SW 1271 (cell line): ENCODE measurements at places on chromosomes 5 and 9.

DNA sequence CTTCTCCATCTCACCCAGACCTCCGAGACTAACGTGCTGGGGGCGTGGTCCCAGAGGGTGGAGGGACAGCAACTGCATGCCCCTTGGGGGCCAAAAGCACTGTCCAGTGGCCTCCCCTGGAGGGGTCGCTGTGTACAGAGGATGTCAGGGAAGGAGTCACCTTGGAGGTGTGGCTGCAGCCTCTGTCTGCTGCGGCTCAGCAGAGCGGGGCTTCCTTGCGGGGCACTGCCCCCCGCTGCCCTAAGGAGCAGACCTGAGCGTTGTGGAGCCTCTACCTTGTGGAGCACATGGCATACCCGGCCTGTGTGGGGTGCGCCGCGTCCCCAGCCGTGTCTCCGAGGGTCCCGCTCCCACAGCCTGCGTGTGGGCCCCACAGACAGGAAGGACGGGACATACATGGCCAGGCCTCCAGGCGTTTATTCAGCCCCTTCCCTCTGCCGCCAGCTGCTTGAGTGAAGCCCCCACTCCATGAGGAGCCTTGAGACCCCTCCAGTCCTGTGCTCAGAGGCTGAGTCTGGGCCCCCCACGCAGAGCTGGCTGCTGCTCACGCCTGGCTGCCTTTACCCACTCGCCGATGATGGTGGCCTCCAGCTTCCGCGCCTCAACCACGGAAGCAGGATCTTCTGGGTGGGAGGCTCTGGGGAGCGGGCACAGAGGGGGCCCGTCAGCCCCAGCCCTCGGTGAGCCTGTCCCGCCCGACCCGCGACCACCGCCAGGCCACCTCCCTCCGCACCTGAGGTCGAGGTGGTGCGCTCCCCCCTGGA lies 4.2 kb downstream of the DPP7 start:
- DNase-seq: no peak

DNA sequence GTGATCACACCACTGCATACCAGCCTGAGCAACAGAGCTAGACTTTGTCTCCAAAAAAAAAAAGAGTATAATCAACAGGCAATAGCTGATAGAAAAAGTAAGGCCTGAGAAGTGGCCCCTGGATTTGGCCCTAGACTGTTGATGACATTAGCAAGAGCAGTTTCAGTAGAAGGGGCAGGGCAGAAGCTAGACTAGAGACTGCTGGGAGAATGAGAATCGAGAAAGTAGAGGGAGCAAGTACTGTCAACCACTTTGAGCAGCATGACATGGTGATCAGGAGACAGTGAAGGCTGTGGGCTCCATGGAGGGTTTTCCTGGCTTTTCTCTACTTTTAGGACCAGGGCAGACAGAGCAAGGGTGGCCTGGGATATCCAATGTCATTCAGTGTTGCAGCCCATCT lies 34.9 kb upstream of the B4GALT1 start:
- no peak for DNase-seq

DNA sequence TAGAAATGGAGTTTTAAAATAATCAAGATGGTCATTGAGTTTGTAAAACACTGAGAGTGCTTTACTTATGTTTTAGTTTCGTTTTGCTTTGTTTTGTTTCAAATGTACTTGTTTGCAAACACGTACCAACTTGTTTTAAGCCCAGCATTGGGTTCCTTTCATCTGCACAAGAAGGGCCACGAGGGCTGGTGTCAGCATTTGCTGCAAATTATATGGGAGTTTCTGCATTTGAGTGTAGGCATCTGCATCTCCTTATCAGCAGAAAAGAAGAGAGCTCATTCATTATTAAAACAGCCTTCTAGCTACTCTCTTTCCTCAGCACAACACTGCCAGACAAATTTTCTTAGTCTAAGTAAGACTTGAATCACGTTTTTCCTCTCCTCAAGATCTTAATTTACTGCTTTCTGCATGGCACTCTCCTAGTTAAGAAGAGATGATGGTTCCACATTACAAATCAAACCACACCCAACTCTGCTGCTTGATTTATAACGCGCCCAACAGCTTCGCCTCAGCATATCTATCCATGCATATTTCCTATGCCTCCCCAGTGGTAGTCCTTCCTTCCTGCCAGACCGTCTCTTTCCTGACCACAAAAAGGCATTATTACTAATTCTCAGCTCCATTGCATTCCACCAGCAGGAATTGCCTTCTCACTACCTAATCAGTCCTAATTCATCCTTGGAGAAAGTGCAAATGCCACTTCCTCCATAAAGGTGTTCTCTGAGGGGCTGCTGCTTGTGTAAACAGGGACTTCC lies 95.2 kb upstream of the CAST start:
- no peak for DNase-seq

DNA sequence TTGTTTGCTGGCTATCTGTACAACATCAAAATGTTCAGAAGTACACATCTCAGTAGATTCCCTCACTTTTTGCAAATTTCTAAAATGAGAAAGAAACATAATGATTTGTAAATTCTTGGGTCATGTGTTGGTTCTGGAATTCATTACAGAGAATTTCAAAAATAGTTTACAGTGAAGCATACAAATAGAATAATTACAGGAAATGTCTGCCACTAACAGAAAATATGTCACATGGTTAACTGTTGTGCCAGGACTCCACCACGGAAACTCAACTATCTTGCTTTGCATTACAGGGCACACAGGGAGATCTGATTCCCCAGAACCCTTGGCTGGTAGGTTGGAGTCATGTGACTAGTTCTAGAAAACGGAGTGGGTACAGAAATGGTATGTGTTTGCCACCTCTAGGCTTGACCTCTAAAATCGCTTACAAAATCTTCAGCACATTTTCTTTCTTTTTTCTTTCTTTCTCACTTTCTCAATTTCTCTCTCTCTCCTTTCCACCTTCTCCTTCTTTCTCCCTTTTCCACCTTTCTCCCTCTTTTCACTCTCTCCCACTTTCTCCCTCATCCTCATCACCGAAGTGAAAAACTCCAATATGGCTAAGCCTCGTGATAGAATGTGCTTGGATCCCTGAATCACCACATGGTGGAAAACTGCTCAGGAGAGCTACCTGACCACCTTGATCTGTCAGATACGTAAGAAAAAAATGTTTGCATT lies 32.4 kb downstream of the RASEF start:
- DNase-seq: no peak

- DNase-seq: no peak
These were observed 144.1 kb upstream of the ACTBL2 start for GRCh38 chr5:57626703-57627102.

GRCh38 chr5:137300411-137301240 lies 198.5 kb downstream of the SPOCK1 start:
- DNase-seq: no peak

GRCh38 chr5:26847041-26847736 lies 191.2 kb downstream of the CDH9 start:
- DNase-seq: peak; percentile 26

DNA sequence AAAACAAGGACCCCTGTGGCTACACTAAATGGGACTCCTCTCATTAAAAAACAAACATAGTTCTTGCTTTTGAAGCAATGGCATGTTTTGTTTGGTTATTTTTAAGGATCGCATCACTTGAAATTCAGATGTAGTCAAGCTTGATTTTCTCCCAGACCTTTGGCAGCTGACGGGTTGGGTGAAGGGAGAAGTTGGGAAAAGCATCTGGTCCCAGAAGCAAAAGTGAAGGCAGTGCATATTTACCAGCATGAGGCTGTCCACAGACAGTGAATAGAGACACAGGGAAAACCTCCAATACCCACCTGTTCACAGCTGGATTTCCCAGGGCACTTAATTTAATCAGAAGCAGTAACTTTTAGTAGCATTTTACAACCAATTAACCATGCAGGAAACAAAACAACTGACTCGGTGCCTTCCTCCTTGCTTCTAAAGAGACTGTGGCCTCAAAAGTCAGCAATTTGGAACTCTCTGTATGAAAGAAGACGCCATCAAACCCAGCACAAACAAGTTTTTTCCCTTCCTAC lies 245.4 kb downstream of the EBF1 start:
- no peak for DNase-seq

- no peak for DNase-seq
These were observed 968.8 kb downstream of the TLE1 start for GRCh38 chr9:80720579-80720978.

- DNase-seq: no peak
These were observed 44.2 kb downstream of the NACC2 start for GRCh38 chr9:136050701-136051452.

GRCh38 chr5:157172403-157172802 lies 6.3 kb upstream of the GARIN3 start:
- no peak for DNase-seq

- DNase-seq: no peak
These were observed 5.6 kb upstream of the IER5L start for GRCh38 chr9:129183495-129184218.

DNA sequence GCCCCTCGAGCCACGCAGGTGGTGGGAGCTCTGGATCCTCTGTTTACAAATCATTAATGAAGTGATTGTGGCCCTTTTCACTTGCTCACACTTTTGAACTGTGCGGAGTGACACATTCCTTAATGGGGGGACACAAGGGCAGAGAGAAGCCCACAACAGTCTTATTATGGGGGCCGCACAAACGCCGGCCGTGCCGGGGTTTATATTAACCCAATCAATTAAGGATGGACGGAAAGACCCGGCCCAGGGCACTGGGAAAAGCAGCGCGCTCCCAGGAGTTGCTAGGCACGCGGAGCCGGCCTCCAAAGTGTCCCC lies 634.8 kb downstream of the IRX1 start:
- no peak for DNase-seq

DNA sequence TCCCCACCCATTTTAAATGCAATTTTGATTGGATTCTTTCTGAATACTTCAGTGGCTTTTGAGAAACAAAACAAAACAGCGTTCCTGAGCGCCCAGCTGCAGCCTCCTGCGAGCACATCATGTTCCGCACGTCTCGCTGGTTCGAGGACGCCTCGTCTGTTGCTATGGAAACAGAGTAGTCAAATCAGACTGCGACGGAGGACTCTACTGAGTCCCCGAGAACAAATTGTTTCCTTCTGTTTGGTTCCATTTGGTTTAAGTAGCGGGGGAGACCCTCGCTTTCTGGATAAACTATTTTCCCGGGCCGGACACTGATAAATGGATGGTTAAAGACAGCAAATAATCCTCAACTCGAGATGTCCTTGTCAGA lies 69.0 kb downstream of the SLC28A3 start:
- no peak for DNase-seq

GRCh38 chr5:11985993-11986392 lies 81.7 kb upstream of the CTNND2 start:
- no peak for DNase-seq

DNA sequence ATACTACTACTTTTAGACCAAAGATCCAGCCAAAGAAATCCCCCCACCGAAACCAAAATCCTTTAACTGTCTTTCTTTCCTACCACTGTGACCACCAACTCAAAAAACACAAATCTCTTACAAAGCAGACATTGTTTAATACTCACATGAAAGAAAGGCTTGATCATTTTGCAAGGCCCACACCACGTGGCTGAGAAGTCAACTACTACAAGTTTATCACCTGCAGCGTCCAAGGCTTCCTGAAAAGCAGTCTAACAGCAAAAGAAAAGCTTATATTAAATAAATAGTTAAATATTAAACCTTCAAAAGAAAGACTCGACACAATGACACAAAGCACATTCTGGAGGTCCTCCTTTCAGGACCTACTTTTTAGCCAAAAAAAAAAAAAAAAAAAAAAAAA lies 5.1 kb downstream of the TXN start:
- no peak for DNase-seq

DNA sequence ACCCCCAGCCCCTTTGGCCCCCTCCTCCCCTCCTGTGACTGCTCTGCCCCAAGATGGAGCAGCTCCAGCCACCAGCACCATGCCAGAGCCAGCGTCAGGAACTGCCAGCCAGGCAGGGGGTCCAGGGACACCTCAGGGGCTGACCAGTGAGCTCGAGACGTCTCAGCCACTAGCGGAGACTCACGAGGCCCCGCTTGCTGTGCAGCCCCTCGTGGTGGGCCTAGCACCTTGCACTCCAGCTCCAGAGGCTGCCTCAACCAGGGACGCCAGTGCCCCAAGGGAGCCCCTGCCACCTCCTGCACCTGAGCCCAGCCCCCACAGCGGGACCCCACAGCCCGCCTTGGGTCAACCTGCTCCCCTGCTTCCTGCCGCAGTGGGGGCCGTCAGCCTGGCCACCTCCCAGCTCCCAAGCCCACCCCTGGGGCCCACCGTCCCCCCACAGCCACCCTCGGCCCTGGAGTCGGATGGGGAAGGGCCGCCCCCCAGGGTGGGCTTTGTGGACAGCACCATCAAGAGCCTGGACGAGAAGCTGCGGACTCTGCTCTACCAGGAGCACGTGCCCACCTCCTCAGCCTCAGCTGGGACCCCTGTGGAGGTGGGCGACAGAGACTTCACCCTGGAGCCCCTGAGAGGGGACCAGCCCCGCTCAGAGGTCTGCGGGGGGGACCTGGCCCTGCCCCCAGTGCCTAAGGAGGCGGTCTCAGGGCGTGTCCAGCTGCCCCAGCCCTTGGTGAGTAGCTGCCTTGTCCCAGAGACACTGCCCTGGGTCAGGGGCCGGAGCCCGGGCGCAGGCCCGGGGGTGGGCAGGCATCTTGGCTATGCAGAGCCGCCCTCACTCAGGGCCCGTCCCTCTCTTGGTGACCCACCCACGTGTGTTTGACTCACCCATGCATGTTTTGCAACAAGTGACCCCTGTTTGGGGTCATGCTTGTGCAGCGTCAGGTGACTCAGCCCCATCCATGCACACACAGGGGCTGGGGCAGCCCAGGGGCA lies 105.2 kb downstream of the WNK2 start:
- no peak for DNase-seq
